Right cardiac atrium (tissue), 5 donors: ENCODE measurements at places on chromosomes 1 and 21. TPM values are rescaled to one million over a fixed set of nuclear protein-coding genes. Genes with fewer than 3 reads are reported as not detected.

GRCh38 chr1:155247667-155248553, 7.4 kb downstream of the ENTREP3 start:
- no peak for DNase-seq

Gene SUCO
- total RNA-seq = 31.7 TPM

DNA sequence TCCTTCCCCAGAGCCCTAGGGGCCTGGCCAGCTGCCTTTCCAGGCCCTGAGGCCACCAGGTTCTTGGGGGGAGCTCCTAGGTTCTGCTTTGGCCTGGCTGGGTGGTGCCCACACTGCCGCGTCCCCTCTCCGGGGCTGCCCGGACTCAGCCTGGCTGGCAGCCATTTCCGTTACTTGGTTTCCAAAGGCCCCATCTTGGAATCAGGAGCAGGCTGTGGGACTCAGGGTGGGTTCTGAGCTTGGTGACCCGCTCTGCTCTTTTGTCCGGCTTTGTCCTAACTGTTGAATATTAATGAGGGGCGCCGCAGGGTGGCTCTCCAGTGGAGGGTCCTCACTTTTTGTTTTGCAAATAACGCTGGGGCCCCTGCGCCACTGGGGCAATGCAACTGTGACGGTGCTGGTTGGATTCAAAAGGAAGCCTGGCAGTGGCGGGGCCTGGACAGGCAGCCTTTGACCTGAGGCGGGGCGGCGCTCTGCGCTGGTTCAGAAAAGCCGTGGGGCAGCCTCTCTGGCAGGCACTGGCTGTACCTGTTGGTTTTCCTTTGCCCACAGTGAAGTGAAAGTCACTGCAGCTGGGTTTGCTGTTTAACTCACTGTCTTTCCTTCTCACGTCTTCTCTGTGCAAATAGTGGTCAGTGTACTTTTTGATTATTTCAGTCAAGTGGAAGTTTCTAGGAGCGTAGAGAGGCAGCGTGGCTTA, 20.2 kb downstream of the SKI start:
- DNase-seq = peak; percentile 57

DNA sequence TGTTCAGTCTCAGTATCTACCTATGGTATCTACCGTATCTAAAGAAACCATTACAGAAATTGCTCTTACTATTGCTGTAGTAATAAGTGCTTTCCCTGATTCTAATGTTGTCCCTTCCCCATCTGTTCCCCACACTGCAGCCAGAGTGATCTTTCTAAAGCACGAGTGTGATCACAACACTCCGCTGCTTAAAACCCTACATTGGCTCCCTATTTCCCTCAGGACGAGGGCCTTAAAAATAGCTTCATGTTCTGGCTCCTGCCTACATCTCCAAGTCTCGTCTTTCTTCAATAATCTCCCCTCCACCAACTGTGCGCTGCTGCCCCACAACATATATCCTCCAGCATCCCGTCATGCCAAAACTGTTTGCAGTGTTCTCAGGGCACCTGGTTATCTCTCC, 150.6 kb downstream of the SDCCAG8 start:
- DNase-seq = no peak

- no peak for DNase-seq
These were observed 20.8 kb downstream of the RAP1GAP start for GRCh38 chr1:21648352-21648730.

DNA sequence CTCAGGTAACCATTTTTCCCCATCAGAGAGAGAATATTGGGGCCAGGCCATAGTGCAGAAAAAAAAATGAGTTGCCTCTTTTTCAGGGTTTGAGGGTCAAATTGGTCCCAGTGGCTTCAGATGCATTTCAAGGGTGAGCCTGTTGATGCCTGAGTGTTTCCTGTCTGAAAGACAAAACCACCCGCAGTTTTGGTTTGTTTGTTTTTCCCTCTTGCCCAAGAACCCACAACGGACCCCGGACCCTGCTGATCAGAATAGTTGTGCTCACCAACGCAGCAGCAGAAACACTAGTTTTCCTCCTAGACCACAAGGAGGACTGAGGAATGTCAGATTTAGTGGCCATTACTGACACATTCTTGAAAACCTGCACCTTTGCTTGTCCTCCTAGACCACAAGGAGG, 1433.1 kb downstream of the PLA2G4A start:
- no peak for DNase-seq

Gene OR2M3
- not detected for total RNA-seq

Gene SPRR3
- total RNA-seq = not detected

- no peak for DNase-seq
These were observed 22.3 kb upstream of the KLHDC7A start for GRCh38 chr1:18458133-18459092.

GRCh38 chr21:44295163-44295573, 4.7 kb upstream of the PFKL start:
- peak; percentile 71 for DNase-seq

GRCh38 chr1:1906185-1907097, 8.6 kb upstream of the CALML6 start:
- DNase-seq = peak; percentile 94

DNA sequence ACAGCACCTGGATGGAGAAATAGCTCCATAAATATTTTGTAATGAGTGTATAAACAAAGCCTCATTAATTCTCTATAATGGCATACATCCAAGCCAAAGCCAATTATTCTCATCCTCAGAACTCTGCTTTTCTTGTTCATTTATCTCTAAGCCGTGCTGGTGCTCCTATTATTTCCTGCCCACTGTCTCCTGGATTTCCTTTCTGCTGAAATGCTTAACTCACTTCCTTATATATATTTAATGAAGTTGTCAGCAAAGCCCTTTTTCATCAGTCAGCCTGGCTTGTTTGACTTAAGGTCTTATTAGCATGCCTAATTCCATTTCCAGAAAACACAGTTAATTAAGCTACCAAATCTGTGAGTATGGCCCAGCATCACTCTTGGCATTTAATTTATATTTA, 93.4 kb downstream of the SLC25A24 start:
- no peak for DNase-seq

DNA sequence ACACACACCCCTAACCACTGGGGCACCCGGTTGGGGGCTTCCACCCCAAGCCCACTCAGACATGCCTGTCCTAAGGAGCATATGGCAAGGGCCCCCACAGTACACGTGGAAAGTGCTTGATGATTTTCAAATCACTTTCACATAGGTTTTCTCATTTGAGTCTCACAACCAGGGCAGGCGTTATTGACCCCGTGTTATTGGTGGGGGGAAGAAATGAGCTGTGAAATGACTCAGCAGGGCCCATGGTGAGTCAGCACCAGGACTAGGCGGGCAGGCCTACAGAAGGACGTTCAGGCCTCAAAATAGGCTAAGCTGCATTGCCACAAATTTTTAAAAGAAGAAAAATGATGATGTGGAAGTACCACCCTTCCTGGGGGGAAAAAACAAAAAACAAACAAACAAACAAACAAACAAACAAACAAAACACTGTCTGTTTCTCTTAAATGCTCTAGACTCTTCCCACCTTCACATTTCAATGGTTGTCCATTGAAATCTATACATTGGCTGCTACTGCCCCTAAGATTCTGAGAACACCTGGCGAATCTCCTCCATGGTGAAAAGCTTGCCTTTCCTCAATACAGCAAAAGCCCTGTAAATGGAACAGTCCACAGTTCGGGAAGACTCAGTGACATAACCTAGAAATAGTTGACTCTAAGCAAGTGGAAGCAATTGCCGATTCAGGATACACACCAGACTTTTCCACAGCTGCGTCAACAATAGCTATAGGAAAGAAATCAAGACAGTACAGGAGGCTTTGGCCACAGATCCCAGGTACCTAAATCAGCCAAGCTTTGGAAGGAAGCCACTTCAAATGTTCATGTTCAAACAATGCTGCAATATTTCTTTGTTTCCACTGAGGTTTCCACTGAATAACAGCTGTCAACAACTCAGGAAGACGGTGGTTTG, 234.7 kb downstream of the TOMM20 start:
- DNase-seq = no peak

DNA sequence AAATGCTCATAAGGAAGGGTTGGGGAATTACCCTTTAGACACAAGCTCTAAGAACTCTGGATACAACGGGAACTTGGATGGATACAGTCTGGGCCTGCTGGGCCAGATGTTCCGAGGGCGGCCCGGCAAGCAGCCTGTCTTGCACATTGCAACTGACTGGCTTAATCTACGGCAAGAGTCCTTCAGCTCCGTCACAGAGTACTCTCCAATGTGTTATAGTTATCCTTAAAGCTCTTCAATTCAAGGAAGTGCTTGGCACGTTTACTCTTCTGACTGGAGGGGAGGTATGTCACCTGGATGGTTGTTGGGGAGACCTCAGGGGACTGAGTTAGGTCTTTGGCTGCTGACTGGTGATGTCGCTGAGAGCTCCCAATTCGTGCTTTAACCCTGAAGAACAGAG, 1.1 kb upstream of the CFAP141 start:
- DNase-seq = no peak

DNA sequence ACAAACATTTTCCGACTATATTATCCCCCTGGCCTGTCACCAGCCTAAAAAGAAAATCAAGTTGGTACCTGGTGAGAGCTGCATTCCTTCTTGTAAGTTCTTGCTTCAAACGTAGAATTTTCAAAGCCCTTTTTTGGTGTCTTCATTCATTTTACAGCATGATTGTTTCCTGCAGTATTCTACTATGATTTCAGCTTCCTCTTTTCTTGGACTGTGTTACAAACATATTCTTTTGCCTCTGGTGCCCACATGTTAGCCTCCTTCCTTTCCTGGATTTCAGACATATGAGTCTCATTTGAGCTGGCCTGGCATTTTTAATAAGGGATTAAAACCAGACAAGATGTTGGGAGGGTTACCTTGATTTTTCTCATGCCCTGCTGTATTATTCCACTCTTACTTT, 142.5 kb downstream of the PIGK start:
- DNase-seq = no peak

DNA sequence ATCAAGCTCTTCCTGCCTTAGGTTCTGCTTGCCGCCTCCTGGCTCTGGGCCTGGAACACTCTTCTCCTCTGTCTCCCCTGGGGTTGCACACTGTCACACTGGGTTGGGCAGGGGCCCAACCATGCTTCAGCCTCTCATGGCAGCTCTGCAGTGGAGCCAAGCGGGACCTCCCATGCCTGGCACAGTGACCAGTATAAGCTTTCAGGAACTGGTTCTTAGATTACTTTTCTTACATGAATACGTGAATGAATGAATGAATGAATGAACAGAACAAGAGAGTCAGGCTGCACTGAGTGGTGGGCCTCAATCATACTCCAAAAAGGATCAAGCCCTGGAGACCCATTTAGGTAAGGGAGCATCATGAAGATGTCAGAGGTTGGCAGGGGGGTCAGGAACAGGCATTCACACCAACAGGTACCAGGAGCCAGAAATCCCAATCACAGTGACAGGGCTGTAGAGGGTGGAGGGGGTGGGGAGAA, 30.8 kb upstream of the TMEM125 start:
- DNase-seq = peak; percentile 84

DNA sequence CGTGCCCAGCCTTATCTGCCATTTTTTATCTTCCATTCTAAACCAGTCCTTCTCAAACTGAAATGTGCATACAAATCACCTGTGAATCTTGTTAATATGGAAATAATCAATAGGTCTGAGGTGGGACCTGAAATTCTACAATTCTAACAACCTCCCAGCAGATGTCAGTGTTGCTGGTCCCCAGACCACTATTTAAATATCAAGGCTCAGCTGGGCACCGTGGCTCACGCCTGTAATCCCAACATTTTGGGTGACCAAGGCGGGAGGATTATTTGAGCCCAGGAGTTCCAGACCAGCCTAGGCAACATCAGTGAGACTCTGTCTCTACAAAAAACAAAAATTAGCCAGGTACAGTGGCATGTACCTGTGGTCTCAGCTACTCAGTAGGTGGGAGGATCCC, 4.1 kb downstream of the UQCRHL start:
- peak; percentile 52 for DNase-seq

DNA sequence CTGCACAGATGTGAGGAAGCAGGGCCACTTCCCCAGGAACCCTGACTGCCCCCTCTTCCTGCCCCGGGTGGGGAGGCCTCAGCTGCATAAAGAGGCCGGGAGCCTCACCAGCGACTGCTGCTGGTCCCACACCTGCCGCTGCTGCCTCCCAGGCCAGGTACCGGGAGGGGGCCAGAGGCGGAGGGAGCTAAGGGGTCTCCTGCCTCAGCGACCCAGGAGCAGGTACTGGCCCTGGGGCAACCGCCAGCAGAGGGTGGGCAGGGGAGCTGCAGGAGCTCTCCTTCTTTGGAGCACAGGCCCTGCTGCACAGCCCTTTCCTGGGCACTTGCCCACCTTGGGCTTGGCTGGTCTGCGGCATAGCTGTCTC, 6.8 kb downstream of the GJC2 start:
- peak; percentile 7 for DNase-seq

Gene HPCA
- total RNA-seq = not detected

DNA sequence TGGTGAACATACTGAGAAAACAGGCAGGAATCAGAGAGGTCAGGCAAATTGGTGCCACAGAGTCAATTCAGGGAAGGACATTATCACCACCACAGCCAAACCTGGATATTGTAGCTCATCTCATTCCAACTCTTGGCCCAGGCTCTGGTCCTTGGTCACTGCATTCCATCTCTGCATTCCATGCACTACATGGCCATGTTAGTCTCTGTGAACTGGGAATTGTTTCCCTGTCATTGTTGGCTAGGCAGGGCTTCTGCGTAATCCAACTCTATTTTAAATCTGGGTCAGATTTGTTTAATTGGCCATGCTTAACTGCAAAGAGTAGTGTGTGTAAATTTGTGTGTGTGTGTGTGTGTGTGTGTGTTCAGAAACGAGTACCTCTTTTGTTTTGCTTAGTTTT, 837.6 kb upstream of the ADAMTS5 start:
- no peak for DNase-seq

DNA sequence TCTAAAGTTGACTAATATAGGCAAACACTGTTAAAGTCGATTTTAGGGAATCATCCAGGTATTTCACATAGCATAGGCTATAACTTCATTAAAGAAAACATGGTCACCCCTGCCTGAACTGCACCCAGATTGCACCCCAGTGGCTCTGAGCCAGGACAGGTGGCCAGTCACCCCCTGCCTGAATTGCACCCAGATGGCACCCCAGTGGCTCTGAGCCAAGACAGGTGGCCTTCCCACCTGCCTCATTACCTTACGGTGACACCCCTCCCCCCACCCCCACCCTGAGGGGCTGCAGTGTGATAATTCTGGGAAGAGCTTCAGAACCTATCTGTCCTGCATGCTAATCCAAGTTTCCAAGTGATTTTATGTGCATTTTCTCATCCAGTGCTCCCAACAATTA, 78.9 kb downstream of the DSCAM start:
- no peak for DNase-seq

DNA sequence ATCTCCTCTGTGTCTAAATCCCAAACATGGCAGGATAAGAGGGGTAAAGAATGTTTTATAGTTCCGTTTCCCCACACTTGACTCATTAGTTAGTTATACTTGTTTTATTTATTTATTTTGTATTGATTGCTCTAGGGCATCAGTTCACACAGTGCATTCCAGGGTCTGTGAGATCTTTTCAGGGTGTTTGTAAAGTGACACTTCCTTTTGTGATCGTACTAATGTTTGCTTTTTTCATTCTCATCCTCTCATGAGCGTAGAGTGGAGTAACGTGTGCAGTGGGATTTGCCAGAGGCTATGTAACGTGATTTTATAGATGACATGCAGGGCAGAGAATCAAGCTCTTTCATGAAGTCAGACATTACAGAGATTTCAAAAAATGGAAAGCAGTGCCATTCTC, 103.2 kb downstream of the SCCPDH start:
- DNase-seq = no peak
